ENCODE measurements at places on chromosomes 5 and 9.

DNA sequence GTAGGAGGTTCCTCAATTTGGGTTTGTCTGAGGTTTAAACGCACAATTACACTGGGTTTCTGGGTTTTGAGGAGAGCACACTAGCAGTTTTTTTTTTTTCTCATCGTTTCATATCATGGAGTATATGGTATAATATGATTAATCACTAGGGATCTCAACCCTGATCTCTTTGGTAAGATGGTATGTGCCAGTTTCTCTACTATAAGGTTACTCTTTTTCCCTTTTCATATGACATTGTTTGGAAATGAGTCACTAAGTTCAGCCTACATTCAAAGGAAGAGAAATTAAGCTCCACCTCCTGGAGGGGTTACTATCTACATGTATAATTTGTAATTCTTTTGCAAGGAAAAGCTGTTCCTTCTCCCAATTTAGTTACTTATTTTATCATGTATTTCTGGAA is 35.2 kb downstream of the MTRR start:
- no peak for DNase-seq

DNA sequence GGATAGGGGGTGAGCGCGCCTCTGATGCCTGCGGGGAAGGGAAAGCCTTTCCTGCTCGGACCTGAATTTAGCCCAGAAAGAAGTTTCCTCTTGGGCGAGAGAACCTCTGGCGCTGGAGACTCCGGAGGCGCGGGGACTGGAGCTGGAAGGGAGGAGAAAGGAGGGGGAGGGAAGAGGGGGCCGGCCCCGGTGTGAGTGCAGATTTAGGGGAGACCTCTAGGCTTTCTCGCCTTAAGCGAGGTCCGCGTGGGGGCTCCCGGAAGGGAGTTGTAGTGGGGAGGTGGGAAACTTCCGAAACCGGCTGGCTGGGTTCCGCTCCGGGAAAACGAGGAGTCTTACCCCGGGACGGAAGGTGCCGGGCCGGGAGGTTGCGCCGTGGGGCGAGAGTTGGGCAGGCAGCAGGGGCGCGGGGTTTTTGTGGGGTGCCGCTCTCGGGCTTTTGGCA is 1.3 kb downstream of the PCSK5 start:
- DNase-seq: no peak

DNA sequence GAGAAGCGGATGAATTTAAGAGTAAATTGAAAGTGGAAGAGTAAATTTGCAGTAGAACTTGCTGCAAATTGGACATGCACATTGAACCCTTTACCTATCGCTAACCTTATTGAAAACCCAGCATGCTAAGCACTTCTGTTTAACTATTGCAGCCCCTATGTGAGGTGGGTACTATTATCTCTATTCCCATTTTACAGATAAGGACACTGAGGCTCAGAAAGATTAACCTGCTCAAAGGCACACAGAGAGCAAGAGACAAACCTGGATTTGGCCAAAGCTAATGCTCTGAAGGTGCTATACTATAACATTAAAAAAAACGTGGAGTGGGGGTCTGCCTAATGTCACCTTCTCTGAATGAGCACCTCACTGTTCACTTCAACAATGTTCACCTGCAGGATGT is 21.0 kb downstream of the SH3RF2 start:
- no peak for DNase-seq

GRCh38 chr9:99824378-99825171 is 2.9 kb downstream of the NR4A3 start:
- no peak for DNase-seq

- no peak for DNase-seq
Observed at GRCh38 chr5:862367-863243, 11.8 kb upstream of the ZDHHC11 start.

DNA sequence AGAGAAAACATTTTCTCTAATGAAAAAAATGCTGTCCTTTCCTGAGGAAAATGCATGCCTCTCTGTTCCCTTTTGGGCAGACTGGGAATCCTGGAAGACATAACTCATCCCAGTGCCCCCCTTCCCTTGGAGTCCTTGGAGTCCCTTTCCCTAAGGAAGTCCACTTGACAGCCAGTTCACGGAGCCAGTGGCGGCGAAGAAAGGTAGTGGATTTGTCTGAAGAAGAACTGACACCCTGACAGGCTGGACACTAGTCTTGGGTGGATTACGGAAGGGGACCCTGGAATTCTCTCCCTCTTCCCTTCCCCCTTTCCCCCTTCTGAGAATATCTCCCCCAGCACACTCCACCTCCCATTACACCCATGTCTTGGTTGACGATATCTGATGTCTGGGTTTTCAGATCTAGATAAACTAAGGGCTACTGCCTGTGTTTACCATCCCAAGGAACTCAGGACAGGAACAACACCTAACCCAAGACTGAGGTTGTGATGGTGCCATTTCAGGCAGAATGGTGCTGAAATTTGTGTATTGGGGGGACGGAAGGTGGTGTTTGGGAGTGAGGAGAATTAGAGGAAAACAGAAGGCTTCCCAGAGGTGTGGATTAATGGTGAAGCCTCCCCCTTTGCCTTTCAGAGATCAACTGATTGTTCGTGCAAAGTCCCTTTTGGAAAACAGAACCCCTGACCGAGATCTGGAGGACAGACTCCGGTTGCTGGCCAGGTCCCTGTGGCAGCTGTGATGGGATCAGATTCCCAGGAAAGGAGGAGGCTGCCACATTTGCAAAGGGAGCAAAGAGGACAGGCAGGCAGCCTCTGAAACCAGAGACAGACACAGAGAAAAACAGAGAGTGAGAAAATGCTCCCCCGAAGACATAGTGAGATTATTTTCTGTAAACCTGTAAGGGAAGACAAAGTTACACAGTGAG is 704 bp downstream of the SPARC start:
- DNase-seq: no peak

- no peak for DNase-seq
Observed at GRCh38 chr9:17962747-17963146, 383.9 kb downstream of the SH3GL2 start.

DNA sequence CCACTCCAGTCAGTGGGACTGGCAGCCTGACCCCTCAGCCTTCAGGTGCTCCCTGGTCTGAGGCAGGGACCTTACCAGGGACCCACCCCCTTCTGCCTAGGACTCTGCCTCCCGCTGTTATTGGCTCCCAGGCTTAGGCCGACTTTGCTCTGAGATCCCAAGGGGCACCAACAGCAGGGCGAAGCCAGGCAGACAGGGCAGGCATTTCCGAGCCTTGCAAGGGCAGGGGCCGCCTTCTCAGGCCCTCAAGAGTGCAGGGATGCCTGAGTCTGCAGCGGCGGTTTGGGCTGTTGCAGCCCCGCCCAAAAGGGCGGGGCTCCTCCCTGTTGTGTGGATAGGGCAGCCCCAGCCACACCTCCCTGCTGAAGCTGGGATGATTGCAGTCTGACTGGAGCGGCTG is 644.6 kb downstream of the PRR16 start:
- DNase-seq: no peak

- DNase-seq: no peak
Observed at GRCh38 chr5:160743027-160743426, 109.0 kb downstream of the ATP10B start.

DNA sequence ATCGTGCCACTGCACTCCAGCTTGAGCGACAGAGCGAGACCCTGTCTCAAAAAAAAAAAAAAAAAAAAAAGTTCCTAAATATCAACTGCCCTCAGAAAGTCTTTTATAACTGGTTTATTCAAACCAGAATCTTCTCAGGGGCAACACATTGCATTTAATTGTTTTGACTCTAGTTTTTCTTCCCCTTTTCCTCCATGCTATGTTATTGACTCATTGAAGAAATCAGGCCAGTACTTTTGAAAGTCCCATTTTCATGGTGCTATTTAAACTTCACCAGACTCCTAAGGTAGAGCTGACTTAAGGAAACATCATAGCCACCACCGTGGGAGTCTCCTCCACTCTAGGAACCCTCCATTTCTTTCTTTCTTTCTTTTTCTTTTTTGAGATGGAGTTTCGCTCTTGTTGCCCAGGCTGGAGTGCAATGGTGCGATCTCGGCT is 83.1 kb upstream of the IL6ST start:
- no peak for DNase-seq

GRCh38 chr9:77426712-77427111 is 221.4 kb downstream of the GNA14 start:
- no peak for DNase-seq

GRCh38 chr5:93053825-93054224 is 527.2 kb downstream of the NR2F1-AS1 start:
- DNase-seq: no peak

- DNase-seq: no peak
Observed at GRCh38 chr5:114319821-114320220, 42.0 kb upstream of the KCNN2 start.

Data from NCI-H446 (cell line).